ENCODE measurements at places on chromosomes 2 and 18.

DNA sequence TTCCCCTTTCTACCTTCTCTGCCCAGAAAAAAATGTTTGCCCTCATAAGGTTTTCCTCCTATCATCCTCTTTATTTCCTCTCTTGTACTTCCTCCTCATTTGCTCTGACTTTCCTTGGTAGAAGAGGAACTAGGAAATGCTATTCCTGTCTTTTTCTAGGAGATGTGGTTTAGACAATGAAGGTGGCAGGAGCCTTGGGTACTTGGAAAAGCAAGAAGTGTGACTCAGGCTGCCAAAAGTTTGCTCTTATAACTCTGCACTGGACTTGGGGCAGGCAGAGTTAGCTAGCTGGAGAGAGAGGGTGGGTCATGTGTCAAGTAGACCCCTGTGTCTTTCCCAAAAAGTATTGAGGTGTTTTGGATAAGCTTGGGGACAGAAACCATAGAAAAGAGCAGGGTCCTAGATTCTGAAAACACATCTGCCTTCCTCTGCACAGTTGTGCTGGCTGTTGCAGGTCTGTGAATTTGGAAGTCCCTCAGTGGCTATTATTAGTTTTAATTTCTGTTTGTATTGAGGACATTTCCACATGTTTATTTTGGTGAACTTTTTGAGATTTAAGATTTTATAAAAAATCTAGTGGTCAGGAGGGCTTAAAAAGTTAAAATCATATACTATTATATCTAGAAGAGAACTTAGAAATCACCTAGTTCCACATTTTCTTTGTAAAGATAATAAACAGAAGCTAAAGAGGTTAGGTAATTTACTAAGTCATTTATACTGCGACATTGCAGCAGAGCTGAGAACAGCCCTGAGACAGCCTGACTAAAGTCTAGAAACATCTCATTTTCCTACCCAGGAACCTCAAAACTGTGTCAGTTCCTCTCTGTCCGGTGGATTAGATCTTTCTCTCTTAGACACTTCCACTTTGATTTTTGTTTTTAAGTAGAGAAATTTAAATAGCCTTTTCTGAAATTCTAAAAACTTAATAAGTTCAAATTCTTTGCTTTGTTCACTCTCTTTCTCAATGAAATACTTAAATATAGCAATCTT, 16.0 kb downstream of the INSIG2 start:
- DNase-seq, result no peak

- DNase-seq, result no peak
These were observed 13.8 kb downstream of the ZNF512 start for GRCh38 chr2:27596627-27597026.

- no peak for DNase-seq
These were observed 18.4 kb upstream of the TEX51 start for GRCh38 chr2:126880324-126880723.

DNA sequence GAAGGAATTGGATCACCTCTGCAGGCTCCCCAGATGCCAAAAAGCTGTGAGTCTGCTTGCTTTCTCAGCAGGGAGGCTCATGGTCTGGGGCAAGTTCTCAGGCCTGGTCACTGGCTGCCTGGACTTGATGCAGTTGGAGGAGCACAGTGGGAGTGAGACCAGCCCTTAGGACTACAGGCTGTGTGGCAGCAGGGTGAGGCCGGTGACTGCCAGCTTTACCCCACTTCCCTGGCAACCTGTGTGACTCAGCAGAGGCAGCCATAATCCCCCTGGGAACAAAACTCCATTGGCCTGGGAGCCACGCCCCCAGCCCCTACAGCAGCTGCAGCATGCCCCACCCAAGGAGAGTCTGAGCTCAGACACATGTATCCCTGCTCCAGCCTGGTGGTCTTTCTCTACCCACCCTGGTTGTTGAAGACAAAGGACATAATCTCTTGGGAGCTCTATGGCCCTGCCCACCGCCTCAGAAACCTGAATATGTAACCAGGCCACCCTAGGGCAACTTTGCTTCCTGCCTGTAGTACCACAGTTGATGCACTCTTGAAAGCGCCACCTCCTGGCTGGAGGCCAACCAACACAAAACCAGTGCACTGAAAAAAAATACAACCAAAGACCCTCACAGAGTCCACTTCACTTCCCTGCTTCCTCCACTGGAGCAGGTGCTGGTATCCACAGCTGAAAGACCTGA, 106.8 kb upstream of the SPATS2L start:
- DNase-seq, result no peak

- no peak for DNase-seq
These were observed 57.8 kb upstream of the RGPD5 start for GRCh38 chr2:109736177-109736827.

- DNase-seq, result no peak
These were observed 67.8 kb downstream of the VSNL1 start for GRCh38 chr2:17608251-17608650.

- DNase-seq, result no peak
These were observed 25.0 kb downstream of the CRACDL start for GRCh38 chr2:98911126-98911375.

DNA sequence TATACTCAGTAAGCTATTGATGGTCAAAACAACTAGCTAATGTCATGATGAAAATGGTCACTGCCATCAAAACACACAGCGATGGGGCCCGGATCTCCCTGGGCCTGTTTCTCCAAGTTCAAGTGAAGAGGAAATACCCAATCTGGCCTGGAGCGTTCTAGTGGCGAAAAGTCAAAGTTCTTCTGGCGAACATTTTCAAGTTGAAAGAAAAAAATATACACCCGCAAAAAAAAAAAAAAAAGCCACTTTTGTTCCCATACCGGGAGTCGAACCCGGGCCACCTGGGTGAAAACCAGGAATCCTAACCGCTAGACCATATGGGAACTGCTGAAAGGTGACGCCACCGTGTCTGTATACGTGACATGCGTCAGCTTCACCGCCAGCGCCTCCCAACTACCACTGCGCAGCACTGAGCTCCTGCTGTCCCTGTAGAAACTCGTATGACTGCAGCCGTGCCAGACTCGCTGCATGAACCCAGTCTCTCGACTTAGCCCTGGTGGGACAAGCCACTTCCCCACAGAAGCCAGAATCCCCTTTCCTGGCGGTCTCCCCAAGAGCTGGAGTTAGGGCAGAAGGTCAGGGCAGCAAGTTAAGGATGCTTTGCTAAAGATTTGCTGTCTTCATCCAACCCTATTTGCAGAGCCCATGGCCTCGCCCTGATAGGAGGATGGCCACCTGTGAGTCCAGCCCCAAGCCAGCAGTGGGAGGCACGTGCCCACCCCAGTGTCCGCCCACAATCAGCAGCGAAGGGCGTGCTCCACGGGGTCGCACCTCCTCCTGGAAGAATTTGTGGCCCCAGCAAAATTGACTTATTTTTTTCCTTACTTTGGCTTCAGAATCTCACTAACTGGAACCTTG, 5.6 kb upstream of the IMP4 start:
- DNase-seq, result peak; percentile 61

DNA sequence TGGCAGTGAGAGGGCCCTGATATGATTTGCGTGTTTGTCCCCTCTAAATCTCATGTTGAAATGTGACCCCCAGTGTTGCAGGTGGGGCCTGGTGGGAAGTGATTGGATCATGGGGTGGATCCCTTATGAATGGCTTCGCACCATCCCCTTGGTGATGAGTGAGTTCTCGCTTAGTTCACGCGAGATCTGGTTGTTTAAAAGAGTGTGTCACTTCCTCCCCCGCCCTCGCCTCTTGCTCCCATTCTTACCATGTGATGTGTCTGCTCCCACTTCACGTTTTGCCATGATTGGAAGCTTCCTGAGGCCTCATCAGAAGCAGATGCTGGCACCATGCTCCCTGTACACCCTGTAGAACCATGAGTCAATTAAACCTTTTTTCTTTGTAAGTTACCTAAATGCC, 319.9 kb upstream of the ID2 start:
- no peak for DNase-seq

DNA sequence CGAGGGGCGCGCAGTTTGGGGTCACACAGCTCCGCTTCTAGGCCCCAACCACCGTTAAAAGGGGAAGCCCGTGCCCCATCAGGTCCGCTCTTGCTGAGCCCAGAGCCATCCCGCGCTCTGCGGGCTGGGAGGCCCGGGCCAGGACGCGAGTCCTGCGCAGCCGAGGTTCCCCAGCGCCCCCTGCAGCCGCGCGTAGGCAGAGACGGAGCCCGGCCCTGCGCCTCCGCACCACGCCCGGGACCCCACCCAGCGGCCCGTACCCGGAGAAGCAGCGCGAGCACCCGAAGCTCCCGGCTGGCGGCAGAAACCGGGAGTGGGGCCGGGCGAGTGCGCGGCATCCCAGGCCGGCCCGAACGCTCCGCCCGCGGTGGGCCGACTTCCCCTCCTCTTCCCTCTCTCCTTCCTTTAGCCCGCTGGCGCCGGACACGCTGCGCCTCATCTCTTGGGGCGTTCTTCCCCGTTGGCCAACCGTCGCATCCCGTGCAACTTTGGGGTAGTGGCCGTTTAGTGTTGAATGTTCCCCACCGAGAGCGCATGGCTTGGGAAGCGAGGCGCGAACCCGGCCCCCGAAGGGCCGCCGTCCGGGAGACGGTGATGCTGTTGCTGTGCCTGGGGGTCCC, at the start of gene ITGA4:
Gene ITGA4, plus strand, starts transcription at position 266 of the 620 bp plus-strand sequence. Its CDS starts 269 bp downstream, at position 535.
- no peak for DNase-seq

- DNase-seq, result no peak
These were observed 801.1 kb upstream of the RAB6C start for GRCh38 chr2:129178356-129178755.

DNA sequence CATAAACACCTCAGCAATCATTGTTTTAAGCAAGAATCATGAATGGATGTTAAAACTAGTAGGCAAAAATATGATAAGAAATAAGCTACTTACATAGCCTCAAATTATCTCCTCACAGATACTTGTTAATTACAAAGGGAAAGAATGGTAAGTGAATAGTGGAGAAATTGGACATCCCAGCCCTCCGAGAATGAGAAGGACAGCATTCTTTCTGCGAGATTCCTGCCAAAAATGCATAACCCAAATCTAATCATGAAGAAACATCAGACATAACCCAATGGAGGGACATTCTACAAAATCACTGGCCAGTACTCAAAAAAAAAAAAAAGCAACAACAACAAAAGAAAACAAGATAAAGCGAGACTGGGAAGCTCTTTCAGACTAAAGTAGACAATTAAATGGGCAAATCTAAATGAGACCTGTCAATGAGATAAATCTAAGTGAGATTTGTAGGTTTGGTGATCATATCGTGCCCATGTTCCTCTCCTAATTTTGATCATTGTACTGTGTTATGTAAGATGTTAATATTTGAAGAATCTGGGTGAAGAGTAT, 57.9 kb upstream of the GLI2 start:
- no peak for DNase-seq

DNA sequence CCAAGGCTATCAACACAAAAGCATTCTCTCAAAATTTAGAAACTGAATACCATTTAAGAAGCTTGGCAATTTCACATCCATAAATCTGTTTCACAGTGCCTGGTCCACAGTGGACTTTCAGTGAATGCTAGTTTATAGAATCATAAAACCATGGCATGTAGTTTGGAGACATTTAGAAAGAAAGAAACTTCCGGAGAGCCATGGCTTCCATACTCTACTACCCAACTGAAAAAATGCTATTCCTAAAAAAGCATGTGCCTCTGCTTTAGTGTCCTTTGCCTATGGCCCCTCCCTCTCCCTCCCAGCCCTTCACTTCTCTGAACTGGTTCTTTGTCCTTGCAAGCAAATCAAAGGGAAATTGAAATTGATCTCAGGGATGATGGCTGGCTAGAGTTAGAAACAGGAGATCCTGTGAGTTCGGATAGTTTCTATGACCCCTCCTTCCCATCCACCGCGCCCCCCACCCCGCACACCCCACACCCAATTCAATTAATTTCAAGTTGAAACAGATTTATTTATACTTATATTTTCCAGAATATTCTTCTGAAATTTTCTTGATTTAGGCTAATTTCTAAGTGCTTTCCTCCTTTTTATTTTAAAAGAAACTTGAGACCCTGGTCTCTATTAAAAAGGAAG, 248.3 kb downstream of the TRIB2 start:
- no peak for DNase-seq

- no peak for DNase-seq
These were observed 41.6 kb downstream of the FN1 start for GRCh38 chr2:215394102-215394805.

DNA sequence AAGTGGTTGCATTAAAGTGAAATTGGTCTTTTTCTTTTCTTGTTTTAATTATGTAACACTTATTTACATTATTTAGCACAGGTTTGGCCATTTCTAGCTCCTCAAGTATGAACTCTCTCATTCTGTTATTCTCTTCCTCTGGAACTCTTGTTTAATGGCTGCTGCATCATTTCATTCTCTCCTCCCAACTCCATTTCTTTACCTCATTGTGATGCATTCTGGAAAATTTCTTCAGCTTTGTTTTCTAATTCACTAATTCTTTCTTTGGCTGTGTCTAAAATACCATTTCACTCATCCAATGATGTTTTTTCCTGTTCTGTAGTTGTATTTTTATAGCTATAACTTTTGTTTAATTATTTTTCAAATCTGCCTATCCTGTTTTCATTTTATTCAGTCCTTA, 22.5 kb upstream of the NMUR1 start:
- no peak for DNase-seq

- no peak for DNase-seq
These were observed 48.7 kb upstream of the OTOF start for GRCh38 chr2:26526589-26526988.

DNA sequence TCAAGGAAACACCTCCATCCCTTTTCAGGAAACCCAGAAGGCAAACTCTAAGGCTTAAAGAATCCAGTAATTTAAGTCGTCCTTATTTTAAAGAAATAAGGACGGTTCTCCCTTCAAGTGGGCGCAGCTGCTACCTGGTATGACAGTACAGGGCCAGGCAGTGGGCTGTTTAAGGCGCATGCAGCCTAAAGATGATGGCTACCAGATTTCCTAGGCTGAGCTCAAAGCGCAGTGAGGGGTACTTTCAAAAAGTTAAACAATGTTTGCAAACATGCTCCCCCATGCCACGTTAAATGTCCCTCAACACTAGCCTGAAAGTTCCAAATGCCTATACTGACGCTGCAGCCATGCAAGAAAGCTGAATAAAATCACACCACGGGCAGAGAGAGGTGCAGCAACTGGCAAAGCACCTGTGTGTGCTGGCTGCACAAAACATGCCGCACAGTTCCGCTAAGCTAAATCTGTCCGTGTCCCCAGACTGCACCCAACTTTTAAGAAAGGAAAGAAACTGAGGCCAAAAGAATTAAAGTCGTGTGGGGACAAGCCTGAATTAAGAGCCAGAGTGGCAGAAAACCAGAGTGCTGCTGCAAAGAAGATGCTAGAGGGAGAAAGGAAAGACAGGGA, 583 bp downstream of the HIBCH start:
- DNase-seq, result no peak

GRCh38 chr2:1132328-1132969, 181.8 kb downstream of the SNTG2 start:
- no peak for DNase-seq

GRCh38 chr18:76398896-76399612, 96.0 kb downstream of the ZNF516 start:
- DNase-seq, result peak; percentile 84

- peak; percentile 27 for DNase-seq
These were observed 40.2 kb downstream of the MBP start for GRCh38 chr18:77092104-77093066.

GRCh38 chr18:69795791-69796190, 151.9 kb downstream of the CD226 start:
- no peak for DNase-seq

All from C1 segment of cervical spinal cord (tissue), 14 donors.